ENCODE measurements at places on chromosomes 1 and 21.
A peak's percentile ranks its signal among the peaks of the same experiment; 100 is the strongest.

GRCh38 chr1:198669023-198669698 lies 30.3 kb downstream of the PTPRC start:
- DNase-seq = peak; percentile 89

DNA sequence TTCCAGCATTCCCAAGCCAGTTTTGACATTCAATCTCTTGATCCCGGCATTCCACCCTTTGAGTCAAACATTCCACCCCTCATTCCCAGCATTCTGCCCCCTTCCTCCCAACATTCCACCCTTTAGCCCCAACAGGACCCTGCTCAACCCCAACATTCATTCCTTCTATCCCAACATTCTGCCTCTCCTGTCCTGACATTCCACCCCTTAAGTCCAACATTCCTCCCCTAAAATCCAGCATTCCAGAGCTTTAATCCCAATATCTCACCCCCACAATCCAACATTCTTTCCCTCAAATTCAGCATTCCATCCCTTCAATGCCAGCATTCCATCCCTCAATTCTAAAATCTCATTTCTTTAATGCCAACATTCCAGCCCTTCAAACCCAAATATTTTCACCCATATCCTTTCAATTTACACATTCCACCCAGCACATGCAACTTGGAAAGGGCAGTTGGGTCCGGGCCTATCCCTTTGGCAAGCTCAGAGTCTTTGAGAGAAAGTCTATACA lies 22.9 kb downstream of the DDX20 start:
- peak; percentile 49 for DNase-seq

GRCh38 chr1:173489929-173490328 lies 12.8 kb downstream of the PRDX6 start:
- no peak for DNase-seq

DNA sequence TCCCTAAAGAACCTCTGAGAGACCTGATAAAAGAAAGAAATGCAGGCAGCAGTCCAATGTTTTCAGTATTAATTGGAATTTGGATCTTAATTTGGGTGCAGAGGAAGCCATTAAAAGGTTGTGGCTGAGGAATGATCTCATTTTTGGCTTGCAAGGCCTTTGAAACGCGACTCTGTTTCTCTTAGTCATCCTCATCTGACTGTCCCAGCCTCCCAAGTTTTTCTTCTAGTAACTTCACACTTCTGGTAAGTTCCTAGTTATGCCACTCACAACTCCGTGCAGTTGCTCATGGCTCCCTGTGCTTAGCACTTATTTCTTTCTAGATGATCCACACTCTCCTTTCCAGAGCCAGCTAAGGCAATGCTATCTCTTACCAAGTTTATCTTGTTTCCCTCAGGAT lies 147.4 kb upstream of the USP24 start:
- DNase-seq = peak; percentile 24

DNA sequence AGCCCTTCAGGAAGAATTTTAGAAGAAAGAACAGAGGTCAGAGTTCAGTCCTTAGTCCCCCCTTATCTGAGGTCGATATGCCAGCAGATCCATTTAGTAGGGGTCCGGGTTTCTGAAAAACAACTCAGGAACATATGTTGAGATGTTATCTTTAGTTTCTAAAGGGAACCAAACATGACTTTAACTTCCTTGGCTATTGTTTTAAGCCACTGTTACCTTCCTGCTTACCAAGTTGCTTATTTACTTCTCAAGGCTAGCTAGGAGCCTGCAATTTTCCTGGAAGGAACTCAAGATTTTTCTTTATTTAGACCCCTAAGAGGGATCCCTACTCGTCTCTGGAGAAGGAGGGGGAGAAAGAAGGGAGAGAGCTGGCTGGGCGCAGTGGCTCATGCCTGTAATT lies 54.3 kb downstream of the KCNC4 start:
- DNase-seq = no peak

DNA sequence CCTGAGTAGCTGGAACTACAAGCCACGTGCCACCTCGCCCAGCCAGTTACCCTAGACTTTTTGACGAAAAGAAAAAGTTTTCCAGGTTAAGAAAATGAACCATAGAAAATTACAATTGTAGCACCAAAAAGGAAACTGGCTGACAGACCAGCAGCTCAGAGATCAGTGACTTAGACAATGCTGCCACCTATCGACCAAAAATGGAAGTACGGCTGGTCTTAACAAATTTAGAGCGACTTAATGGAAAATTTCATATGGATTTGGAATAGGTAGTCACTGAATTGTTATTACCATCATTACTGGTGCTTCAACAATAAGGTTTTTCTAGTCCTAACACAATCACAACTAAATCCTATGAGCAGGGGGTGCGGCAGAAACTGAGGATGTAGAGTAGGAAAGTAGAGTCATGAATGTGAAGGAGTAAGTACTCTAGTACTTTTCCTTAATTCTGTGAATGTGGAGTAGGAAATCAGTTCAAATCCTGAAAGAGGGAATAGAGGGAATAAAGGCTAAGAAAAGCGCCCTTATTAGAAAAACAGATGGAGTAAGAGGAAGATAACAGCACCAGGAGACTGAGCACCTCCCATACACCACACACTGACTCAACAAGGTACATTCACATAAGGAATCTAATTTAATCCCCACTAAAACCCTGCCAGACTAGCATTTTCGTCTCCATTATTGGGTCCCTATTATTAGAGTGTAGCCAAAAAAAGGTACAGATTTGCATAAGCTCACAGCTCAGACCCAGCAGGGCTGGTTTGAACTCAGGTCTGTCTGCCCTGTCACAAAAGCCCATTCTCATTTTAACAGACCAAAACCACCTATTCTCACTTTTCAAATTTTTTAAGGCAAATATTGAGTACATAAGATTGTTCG lies 37.9 kb upstream of the MGST3 start:
- DNase-seq = peak; percentile 60

GRCh38 chr1:89812992-89813391 lies 7.8 kb upstream of the LRRC8D start:
- DNase-seq = no peak

GRCh38 chr21:27419153-27419552 lies 452.3 kb upstream of the ADAMTS5 start:
- DNase-seq = no peak

- no peak for DNase-seq
Observed at GRCh38 chr1:204885790-204886189, 15.1 kb downstream of the NFASC start.

- no peak for DNase-seq
Observed at GRCh38 chr1:44012941-44013609, 18.2 kb downstream of the SLC6A9 start.

GRCh38 chr1:119782631-119783325 lies 14.1 kb upstream of the HMGCS2 start:
- DNase-seq = no peak

DNA sequence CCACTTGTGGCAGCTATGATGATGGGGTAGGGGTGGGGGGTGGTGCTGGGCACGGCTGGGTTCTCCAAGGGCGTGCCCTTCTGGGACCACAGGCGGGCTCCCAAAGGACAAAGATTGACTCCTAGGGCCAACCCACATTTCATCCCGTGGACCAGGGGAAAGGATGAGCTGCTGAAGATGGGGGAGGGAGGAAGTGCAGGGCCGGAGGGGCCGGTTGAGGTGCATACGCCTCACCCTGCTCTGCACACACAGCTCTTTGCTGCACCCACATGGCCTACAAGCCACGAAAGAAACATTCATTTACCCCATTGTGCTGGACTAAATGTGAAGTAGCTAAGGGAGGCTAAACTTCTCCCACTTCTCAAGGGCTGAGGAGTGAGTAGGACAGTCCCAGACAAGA lies 34.2 kb upstream of the GNPAT start:
- DNase-seq = no peak

DNA sequence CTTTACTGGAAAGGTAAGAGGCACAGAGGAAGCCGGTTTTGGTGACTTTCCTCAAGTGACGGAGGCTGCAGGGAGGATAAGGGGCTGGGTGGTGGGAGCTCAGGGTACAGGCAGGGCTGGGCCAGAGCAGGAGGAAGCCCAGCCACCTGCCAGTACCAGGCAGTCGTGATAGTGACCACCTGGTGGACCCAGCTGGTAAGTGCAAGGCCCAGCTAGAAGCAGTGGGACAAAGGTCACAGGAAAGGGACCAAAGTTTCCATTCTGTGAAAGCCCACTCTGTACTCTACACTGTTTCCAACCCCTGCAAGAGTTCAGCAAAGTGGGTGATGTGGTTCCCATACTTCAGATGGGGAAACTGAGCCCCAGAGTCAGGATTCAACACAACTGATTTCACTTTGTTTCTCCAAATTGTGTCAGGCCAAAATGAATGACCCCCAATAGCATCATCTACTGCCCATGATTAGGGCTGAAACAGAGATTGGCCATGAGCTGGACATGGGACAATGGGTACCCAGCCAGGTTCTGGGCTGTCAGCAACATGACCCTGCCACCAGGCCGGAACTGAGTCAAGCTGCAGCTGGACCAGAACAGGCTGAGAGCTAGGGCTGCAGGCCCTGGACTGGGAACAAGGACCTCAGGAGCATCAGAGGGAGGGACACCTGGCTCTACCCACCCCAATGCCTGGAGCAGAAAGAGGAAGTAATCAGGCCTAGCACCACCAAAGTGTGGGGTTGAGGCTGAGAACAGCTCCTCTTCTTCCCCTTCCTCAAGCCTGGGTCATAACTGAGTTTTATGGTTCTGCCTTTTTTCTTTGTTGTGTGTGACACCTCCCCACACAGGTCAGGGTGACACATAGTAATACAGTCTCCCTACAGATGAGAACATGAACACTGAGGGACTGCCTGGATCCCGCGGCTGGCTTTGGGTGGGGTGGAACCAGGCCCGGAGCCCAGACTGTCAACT lies 50.2 kb downstream of the KCNN3 start:
- no peak for DNase-seq

GRCh38 chr1:76336931-76337371 lies 262.4 kb downstream of the ST6GALNAC3 start:
- peak; percentile 67 for DNase-seq

DNA sequence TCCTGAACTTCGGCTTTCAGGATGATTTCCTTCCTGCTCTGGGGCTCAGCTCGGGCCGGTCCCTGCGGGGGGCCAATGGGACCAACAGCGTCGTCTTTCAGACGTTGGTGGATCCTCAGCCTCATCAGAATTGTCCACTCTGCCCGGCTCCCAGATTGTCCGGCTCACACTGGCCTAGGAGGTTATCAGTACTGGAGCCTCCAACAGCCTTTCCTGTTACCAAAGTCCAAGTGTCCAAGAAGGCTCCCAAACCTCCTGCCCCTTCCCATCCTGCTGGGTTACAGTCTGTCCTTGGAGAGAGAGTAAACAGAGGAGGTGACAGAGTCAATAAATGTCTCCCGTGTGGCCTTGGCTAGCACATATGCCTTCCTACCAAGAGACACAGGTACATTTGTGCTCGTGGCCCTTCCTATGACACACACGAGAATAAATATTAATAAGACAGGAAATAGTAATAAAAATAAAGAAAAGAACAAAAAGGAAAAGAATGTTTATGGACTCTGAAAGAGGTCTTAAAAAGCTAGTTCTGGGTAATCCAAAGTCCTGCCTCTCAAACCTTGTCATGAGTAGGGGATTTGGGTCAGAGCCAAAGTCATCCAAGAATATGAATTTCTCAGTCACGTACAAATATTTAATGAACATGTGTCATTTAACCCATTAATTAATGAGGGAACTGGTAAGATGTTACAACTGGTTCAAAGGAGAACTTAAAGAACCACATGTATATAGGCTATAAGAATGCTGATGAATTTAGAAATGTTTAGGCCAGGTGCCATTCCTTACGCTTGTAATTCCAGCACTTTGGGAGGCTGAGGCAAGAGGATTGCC lies 80.8 kb upstream of the SLC2A1 start:
- DNase-seq = no peak

DNA sequence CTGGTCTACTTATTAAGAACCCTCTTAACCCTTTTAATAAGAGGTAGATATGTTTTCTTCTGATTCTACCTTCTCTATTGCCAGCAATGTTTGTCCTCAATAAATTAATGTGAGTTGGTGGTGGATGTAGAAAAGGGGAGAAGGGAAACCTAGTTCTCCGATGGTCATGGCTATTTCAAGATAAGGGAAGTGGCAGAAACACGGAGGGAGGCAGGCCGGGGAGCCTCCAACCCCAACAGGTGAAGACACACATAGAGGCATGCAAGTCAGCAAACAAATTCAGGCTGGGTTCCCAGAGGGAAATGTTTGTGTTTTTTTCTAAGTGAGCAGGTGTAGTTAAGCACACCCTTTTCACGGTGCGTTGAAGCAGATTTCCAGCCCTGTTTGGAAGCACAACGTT lies 31.0 kb upstream of the CLDN14 start:
- no peak for DNase-seq

GRCh38 chr1:237875291-237875690 lies 15.4 kb downstream of the ZP4 start:
- DNase-seq = no peak

- no peak for DNase-seq
Observed at GRCh38 chr1:84164161-84164560, 20.1 kb downstream of the PRKACB start.

- DNase-seq = no peak
Observed at GRCh38 chr1:51966559-51966958, 23.9 kb downstream of the RAB3B start.

GRCh38 chr1:181010789-181011188 lies 11.9 kb downstream of the STX6 start:
- DNase-seq = no peak

DNA sequence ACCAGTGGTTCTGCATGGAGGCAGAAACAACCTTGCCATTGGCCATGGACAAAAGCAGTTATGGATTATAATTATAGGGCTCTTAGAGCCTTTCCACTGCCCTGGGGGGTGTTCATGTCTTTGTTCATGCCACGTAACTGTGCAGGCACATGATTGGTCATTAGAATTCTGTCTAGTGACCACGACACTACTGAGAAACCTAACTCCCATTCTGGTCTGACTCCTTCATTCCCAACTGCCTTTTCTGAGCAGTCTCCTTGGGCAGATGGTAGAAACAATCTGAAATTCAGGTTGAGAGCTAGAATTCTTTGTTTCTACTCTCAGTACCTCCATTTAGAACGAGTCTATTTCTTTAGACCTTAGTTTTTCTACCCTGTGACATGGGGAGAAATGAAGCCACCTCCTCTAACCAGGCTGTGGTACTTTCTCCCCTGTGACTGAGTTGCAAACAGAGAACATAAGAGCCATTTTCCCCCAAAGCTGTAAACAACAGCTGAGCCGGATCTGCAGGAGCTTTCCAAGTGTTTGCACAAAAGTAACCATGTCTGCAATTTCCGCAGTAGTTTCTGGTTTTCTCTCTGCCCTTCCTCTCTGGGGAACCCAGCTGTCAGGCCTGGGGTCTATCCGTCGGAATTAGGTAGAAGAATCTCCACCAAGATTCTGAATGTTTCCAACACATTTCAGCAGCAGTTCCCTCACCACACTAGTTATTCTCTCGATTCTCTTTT lies 37.7 kb upstream of the IPO9 start:
- DNase-seq = no peak

GRCh38 chr1:196654271-196654670 lies 2.4 kb downstream of the CFH start:
- no peak for DNase-seq

- DNase-seq = no peak
Observed at GRCh38 chr1:53259932-53260331, 21.6 kb upstream of the MAGOH start.

GRCh38 chr1:208528578-208529240 lies 284.5 kb upstream of the PLXNA2 start:
- no peak for DNase-seq

GRCh38 chr1:29603622-29604021 lies 367.3 kb downstream of the PTPRU start:
- DNase-seq = no peak

All from HS-5 (cell line).